ENCODE measurements at places on chromosomes 3 and 15.

DNA sequence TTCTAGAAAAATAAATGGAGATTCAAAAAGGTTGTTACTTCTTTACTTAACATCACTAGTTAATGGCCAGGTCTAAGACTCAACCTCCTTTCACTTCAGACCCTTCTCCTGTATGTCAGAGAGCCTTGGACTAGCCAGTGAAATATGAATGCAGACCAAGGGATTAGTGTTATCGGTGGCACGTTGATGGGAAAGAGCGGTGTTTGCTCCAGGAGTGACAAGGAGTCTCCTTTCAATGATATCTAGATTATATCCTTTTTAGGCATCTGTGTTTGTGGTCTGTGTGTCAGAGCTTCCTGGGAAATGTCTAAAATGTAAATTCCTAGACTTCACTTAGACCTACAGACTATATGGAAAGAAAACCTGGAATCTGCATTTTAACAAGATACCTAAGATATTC is 658.0 kb upstream of the KCNMB2 start:
- no peak for DNase-seq

DNA sequence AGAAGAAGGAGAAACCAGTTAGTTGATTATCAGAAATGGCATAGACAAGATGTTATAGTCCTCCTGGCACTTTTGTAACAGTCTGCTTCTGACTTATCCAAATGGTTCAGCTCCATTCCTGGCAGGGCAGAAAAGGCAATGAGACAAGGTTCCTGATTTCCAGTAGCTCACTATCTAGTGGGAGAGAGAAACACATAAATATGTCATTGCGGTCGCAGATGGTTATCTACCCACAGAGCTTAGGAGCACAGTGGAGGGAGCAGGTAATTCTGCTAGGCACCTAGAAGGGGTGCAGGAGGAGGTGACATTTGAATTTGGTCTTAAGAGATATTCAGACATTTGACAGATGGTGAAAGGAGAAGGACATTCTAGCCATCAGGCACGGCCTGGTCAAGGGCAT is 78.1 kb downstream of the TAMM41 start:
- no peak for DNase-seq

DNA sequence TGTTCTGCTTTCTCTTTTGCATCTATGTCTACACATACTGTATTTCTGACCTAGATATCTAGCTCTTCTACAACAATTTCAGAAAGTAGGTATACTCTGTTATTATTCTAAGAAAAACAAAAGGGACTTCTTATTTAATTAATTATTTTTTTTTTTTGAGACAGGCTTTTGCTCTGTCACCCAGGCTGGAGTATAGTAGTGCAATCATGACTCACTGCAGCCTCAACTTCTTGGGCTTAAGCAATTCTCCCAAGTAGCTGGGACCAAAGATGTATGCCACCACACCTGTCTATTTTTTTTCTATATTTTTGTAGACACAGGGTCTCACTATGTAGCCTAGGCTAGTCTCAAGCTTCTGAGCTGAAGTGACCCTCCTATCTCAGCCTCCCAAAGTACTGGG is 130.6 kb downstream of the MBNL1 start:
- DNase-seq = no peak

DNA sequence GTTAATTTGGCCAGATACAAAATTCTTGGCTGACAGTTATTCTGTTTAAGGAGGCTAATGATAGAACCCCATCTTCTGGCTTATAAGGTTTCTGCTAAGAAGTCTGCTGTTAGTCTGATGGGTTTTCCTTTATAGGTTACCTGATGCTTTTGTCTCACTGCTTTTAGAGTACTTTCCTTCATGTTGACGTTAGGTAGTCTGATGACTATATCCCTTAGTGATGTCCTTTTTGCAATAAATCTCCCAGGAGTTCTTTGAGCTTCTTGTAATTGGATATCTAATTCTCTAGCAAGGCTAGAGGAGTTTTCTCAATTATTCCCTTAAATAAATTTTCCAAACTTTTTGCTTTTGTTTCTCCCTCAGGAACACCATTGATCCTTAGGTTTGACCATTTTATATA is 114.1 kb upstream of the CDIN1 start:
- DNase-seq = no peak

GRCh38 chr3:170010498-170010897 is 27.3 kb upstream of the GPR160 start:
- DNase-seq = no peak

GRCh38 chr3:114838025-114838424 is 309.1 kb downstream of the ZBTB20 start:
- no peak for DNase-seq

- no peak for DNase-seq
These were observed 236.4 kb downstream of the LPP start for GRCh38 chr3:188390343-188390718.

- no peak for DNase-seq
These were observed 73.7 kb upstream of the MB21D2 start for GRCh38 chr3:192991356-192991755.

DNA sequence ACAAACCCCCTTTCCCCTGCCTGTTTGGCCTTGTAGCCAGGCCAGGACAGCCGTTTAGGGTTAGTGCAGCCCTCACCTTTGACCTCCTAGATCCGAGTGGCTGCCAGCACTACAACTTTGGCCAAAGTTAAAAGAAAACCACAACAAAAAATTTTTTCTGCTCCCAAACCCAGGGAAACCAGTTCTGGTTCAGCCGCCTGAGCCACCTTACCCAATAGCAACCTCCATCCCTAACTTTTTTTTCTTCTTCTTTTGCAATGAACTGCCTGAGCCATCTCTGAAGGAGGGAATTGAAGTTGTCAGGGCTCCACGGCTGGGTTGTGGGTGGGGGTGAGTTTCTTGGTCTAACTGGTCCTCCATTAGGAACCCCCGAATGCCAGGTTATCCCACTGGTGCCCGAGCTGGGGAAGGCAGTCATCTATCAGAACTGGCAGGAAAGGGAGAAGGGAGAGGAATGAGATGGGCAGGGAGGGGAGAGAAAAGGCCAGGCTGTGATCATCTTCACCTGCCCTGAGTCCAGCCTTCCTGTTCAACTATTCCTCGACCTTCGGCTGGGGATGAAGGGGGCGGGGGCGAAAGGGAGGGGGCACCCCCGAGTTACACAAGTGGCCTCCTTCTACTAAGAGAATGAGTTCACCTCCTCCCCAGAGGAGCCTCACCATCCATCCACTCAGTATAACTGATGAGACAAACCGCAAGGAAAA is 6.2 kb upstream of the NR2F2 start:
- DNase-seq = no peak

DNA sequence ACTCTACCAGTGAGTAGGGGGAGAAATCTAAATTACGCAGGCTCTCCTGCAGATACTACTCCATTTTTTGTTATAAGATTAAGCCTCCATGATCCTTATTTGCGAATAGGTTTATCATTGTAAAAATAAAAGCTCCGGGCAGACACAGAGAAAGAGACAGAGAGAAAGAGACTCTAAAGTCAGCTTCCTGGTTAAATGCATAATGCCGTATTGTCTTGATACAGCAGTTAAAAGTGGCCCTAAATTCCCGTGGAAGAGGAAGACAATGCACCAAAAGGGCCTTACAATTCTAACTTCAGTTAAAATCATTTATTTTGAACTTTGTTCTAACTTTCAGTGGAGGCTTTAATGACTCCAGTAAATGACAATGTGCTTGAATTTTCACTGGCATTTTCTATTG is 98.3 kb downstream of the SLC9A9 start:
- DNase-seq = no peak

DNA sequence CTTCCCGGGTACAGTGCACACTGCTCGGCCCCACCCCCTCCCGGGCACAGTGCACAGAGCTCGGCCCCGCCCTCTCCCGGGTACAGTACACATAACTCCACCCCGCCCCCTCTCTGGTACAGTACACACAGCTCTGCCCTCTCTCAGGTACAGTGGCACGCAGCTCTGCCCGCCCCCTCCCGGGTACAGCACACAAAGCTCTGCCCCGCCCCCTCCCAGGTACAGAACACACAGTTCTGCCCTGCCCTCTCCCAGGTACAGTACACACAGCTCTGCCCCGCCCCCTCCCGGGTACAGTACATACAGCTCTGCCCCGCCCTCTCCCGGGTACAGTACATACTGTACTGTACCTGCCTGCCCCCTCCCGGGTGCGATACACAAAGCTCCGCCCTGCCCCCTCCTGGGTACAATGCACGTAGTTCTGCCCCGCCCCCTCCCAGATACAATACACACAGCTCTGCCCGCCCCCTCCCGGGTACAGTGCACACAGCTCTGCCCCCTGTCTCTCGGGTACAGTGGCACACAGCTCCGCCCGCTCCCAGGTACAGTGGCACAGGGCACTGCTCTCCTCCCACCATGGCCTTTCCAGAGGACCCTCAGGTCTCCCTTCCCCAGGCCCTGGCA is 16.4 kb upstream of the PRR20G start:
- DNase-seq = peak; percentile 97

DNA sequence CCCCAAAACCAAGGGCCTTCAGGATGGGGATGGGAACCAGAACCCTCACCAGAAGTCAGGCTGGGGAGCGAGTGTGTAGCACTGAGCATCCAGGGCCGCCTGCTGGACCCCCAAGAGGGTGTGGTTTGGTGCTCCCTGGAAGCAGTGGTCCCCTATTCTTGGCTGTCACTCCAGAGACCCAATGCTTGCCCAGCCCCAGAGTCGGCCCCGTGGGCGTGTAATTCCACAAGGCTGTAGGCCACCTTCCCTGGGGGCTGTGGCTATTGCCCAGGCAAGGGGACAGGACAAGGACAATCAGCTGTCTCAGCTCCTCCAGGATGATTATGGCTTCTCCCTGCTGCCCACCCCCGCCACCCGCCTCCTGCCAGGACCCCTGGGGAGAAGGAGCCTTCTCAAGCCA is 14.5 kb downstream of the IGDCC3 start:
- DNase-seq = no peak

GRCh38 chr3:195080125-195080524 is 190.8 kb downstream of the XXYLT1 start:
- DNase-seq = no peak

- DNase-seq = no peak
These were observed 326.7 kb downstream of the LSAMP start for GRCh38 chr3:116118475-116119169.

DNA sequence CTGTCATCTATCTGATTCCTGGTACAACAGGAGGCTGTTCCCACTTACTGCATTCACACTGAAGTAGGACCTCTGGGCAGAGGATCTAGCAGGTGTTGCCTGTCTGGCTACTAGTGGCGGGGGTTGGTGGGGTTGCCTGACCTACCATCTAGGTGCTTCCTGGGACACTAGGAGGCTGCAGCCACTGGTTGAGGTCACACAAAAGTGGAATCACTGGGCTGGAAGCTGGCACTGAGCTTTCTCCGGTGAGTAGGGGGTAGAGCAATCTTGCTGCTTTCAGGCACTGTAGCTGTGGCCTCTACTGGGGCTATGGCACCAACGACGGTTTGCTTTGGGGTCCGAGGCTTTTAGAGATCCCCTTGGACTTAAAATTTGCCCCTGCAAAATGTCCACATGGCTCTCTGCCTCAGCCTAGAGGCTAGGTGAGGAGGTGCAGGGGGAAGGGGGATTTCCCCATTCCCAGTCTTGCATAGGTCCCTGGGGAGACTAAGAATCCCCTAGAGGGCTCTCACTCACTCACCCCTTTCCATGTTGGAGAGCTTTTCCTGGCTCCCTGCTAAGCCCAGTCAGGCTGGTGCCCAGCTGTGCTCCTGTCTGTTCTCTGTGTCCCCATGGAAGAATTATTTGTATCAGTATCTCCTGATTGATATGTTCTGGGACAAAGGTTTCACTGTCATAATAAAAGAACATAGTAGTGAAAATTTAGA is 397.7 kb upstream of the EPHA6 start:
- no peak for DNase-seq

DNA sequence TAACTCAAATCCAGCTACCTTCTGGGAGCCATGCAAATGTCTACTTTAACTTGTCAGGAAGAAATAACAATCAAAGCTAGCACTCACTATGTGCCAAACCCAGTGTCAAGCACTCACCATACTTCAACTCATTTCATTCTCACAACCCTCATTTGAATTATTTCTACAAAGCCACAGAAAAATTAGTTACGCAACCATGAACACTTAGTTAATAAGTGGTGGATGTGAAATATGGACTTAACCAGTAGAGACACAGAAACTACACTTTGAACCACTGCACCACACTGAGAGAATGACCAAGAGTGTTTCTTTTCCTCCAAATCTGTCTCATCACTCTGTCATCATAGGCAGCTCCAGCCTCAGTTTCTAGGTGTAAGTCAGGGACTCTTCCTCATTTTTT is 91.0 kb upstream of the MBNL1 start:
- DNase-seq = no peak

DNA sequence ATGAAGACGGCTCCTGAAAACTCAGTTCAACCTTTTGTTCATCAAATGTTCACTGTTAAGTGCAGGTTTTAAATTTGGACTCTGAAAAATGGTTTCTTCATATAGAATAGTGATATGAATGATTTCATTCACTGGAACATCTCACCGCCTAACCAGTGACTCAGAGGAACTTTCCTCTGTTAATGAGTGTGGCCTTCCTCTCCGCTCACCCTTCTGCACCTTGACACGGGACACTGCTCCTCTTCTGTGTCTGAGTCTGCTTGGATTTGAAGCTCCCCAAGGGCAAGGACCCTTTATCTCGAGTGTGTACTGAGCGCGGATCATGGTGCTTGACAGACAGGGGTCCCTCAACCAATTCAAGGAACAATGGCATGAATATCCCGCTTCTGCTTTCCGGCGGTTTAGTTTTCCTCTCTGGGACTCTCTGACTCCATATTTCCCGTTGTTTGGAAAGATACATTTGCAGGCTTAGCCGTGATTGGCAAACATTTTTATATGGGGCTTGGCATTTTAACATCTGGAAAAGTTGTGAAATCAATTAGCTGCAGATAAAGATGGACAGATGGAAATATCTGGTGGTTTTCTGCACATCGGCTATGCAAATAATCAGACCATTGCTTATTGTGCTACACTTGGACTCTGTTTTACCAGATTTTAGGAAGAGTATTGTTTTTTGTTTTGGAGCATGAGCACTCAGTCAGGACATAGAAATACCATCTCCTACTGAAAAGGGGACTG is 20.9 kb downstream of the KBTBD8 start:
- no peak for DNase-seq

- peak; percentile 50 for DNase-seq
These were observed 4.8 kb downstream of the RARRES1 start for GRCh38 chr3:158727206-158728060.
